HT-29 (cell line): ENCODE measurements at places on chromosomes 16 and 17.

DNA sequence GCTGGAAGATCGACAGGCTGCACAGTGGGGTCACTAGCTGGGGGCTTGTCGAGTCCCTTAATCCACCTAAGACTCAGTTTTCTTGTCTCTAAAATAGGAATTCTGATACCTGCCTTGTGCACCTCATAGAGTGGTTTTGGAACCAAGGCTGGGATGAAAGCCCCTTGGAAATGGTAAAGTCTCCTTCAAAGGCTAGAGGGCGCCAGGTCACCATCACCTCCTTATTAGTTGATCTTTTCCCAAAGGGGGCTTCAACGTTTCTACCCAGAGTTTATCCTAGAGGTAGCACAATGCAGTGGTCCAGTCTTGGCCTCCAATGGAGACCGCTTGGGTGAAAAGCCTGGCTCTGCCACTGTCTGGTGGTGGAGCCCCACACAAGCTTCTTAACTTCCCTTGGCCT lies 158.2 kb downstream of the AIPL1 start:
- no peak for DNase-seq

GRCh38 chr16:77049577-77049976 lies 141.4 kb upstream of the MON1B start:
- DNase-seq: no peak

GRCh38 chr16:29811896-29812665 lies at the start of gene PRRT2:
PRRT2 (plus strand) TSS chr16:29812193; CDS start chr16:29813055, 862 bp downstream.
- DNase-seq: no peak

DNA sequence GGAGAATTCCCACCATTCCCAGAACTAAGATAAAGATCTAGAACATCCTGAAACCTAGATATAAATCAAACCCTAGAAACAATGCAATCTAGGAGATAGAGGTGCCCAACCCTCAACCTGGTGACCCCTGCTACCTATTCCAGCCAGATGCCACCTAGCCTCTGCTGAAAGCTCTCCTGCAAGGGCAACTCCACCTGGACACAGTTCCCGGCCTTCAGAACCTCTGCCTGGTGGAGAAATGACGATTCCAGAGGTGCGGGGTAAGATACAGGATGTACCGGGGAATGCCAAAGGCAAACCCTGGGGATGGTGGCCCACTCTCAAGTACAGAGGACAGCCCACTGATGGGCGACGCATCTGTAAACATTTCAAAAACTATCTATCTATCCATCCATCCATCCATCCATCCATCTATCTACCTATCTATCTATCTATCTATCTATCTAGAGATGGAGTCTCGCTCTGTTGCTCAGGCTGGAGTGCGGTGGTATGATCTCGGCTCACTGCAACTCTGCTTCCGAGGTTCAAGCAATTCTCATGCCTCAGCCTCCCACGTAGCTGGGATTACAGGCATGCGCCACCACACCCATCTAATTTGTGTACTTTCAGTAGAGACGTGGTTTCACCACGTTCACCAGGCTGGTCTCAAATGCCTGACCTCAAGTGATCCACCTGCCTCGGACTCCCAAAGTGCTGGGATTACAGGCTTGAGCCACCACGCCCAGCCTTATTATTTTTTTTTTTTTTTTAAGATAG lies 19.0 kb downstream of the MEAK7 start:
- no peak for DNase-seq

GRCh38 chr17:34423978-34424813 lies 61.2 kb upstream of the CCL1 start:
- no peak for DNase-seq

GRCh38 chr16:66810391-66810790 lies 9.0 kb upstream of the TERB1 start:
- DNase-seq: no peak

- DNase-seq: no peak
Measured at GRCh38 chr16:20396846-20397467, 7.6 kb downstream of the PDILT start.

- no peak for DNase-seq
Measured at GRCh38 chr16:2853531-2854073, 4.4 kb downstream of the PRSS22 start.

DNA sequence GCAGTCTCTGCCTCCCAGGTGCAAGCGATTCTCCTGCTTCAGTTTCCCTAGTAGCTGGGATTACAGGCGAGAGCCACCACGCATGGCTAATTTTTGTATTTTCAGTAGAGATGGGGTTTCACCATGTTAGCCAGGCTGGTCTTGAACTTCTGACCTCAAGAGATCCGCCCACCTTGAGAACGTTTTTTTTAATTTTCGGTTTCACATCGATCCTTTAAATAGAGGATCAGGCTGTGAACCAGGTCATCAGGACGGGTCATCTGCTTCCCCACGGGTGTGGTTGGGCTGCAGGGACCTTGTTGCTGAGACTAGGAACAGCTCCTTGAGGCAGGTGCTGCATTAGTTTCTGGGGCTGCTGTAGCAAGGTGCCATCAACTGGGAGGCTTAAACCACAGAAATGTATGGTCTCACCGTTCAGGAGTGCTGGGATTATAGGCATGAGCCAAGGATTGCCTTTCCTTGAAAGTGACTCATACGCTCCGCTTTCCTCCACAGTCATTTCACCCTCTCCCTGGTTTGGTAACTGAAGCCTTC lies 7.9 kb upstream of the NAGPA start:
- DNase-seq: no peak

GRCh38 chr17:58272367-58273280 lies 8.1 kb downstream of the MPO start:
- DNase-seq: no peak

GRCh38 chr17:17826942-17827785 lies 9.6 kb downstream of the SREBF1 start:
- no peak for DNase-seq

DNA sequence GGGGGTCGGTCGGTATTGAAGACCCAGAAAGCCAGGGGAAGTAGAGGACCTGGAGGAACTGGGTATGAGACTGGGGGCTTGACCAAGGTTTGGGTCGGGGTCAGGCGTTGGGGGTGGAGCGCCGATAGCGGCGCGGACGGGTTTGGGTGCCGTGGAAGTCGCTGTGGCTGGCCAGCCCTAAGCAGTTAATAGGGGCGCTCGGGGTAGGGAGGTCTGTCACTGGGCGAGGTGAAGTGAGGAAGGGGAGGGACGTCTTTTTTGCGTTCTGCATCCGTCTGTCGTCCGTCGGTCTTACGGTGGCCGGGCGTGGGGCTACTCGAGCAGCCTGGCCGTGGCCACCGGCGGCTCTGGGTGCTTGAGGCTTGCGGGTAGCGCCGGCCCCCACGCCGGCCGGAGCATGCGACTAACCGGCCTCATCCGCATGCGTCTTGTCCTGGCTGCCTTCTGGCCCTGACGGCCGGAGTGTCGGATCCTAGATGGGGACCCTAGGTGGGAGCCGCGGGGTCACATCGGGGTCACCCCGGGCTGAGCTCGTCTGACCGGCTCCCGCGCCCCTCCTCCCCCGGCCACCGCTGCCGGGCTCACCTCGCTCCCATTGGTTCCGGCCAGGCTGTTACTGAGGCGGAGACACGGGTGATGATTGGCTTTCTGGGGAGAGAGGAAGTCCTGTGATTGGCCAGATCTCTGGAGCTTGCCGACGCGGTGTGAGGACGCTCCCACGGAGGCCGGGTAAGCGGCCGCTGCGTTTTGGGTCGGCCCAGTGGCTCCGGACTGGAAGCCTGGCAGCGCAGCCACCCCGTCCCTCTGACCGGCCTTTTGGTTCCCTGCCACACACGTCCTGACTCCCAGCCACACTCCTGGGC lies 10.3 kb upstream of the TMEM88 start:
- peak; percentile 86 for DNase-seq

DNA sequence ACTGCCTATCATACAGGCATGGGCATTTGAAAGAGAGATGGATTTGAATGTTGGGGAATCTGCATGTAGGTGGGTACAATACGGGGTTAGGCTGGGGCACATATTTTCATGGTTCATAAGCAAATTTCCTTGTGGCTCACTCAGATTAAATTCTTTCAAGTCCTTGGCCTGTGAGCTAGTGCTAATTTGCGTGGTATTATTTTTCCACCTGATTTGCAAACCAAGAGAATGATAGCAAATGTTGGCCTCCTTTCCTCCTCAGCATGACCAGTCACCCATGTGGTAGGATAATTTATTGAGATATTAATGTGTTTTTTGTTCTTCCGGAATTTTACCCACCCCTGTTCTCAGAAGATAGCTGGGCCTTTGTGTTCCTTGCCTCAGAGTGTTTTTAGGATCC lies 22.9 kb downstream of the FAM20A start:
- no peak for DNase-seq

DNA sequence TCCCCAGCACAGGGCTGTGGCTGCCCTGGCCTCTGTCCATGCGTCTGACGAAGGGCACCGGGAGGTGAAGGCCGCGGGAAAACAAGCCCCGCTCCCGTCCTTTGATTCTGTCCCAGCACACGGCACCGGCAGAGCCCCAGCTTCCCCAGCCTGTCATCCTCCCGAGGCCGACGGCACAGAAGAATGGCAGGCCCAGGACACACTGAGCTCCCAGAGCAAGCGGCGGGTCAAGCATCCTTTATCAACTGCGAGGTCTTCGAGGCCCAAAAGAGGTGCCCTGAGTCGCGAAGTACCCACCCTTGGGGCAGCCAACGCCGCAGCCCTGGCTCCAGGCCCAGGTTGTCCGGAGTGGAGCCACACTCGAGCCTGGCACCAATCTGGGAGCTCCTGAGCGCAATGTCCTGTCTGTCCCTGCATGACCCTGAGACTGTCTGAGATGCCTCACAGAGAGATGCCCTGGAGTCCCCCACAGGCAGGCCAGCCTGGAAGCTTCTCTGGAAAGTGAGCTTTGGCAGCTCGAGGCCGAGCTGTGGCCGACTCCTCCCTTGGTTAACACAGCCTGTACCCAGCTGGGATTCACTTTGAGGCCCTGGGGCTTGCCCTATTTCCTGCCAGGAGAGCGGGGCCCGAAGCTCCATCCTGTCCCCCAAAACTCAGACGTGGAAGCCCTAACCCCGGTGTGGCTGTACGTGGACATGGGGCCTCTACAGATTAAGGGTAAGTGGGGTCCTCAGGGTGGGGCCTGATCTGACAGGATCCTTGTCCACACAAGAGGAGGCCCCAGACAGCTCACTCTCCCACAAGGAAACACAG lies 23.3 kb downstream of the SLC7A5 start:
- no peak for DNase-seq

GRCh38 chr16:73091174-73091573 lies 43.2 kb upstream of the ZFHX3 start:
- DNase-seq: no peak

GRCh38 chr16:17951378-17951777 lies 385.2 kb downstream of the NPIPA8 start:
- DNase-seq: no peak

- peak; percentile 50 for DNase-seq
Measured at GRCh38 chr16:1102921-1103635, 7.0 kb upstream of the C1QTNF8 start.

DNA sequence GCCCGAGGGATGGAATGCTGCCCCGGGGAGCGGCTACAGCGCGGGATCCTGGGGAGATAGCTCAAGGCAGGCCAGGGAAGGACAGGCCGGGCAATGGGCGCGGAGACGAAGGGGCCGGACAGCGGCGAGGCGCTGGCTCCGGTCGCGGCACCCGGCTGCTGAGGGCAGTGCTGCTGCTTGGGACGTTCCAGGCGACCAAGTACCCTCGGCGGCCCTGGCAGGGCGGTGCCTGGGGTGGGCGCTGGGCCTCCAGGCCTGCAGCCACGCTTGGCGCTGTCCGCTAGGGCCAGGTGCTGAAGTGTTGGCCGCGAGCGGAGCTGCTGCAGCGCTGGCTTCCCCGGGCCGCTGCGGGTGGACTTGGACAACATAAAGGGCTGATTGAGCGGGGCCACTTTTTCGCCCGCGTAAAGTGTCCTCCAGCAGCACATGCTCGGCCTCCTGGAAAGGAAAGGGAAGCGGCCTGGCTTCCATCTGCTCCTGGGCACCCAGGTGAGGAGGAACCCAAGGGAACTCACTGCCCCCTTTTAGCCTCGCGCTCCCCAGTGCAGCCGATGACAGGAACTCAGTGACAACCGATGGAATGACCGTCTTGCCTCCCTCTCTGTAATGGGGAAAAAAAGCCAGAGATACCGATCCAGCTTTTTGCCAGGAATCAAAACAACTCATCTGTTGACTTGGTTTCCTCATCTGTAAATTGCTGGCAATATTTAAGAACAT lies 23.7 kb downstream of the CLEC3A start:
- DNase-seq: no peak

- no peak for DNase-seq
Measured at GRCh38 chr16:22813948-22814710, at the start of gene HS3ST2. HS3ST2 (plus strand) TSS chr16:22814162; CDS start chr16:22814611, 449 bp downstream.

- peak; percentile 38 for DNase-seq
Measured at GRCh38 chr16:87391324-87391949, 699 bp upstream of the MAP1LC3B start.

DNA sequence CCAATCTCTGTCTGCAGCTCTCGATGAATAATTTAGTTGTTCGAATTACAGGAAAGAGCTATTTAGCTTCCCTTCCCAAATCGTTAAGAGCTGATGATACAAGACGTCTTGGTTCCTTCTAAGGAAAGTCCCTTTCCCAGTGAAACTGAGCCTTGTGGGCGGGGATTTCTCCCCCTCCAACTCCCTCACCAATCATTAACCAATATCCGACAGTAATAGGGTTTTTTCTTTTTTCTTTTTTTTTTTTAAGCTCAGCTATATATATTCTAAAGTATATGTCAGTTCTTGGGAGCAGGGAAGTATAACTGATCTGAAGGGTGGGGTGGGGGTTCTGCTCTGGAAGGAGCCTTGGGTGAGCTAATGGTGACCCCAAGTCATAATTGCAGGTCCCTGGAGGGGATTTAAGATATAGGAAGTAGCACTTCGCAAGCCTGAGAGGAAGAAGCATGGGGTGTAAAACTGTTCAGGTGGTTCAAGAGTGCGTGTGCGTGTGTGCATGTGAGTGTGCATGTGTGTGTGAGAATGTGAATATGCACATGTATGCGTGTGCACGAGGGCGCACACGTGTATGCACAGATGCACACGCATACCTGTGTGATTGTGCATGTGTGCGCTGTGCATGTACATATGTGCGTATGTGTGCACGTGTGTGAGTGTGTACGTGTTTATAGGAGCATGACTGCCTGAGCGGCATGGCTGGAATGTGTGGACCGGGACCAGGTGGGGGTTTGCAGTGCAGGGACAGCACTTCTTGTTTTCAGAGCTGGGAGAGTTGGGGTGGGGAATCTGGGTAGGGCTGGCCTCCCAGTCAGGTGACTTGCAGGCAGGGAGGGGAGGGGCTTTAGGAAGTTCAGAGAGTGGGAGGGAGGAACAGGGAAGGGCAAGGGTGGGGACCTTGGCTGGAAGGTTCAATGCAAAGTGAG lies 42.7 kb downstream of the SOCS3 start:
- DNase-seq: peak; percentile 47

DNA sequence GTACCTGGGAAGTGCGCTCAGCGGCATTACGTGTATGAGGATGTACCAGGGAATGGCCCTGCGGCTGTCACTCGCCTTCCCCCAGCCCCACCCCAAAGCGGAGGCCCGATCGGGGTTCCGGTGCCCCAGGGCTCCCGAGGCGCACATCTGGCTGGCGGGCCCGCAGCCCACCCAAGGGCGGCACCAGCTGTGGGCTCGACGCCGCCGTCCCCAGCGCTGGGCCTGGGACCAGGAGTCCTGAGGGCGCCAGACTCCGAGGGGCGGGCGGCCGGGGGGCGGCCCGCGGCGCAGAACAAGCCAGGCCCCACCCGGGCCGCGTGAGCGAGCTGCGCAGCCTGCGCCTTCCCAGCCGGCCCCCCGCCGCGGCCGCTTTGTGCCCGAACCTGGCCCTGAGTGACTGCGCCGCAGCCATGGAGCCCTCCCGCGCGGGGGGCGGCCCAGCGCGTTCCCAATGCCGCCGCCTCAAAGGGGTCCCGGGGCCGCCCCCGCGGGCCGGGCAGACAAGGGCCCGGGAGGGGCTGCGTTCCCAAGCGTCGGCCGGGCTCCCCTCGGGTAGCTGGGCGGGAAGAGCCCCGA lies 17.4 kb downstream of the ZNF423 start:
- DNase-seq: no peak

GRCh38 chr17:73394512-73395450 lies 83.0 kb upstream of the CDC42EP4 start:
- no peak for DNase-seq

GRCh38 chr16:4409081-4409932 lies 7.1 kb downstream of the CORO7 start:
- DNase-seq: no peak
